ENCODE measurements at places on chromosomes 7 and 10.

GRCh38 chr10:22420787-22421517 is 75.7 kb downstream of the SPAG6 start:
- no peak for DNase-seq

DNA sequence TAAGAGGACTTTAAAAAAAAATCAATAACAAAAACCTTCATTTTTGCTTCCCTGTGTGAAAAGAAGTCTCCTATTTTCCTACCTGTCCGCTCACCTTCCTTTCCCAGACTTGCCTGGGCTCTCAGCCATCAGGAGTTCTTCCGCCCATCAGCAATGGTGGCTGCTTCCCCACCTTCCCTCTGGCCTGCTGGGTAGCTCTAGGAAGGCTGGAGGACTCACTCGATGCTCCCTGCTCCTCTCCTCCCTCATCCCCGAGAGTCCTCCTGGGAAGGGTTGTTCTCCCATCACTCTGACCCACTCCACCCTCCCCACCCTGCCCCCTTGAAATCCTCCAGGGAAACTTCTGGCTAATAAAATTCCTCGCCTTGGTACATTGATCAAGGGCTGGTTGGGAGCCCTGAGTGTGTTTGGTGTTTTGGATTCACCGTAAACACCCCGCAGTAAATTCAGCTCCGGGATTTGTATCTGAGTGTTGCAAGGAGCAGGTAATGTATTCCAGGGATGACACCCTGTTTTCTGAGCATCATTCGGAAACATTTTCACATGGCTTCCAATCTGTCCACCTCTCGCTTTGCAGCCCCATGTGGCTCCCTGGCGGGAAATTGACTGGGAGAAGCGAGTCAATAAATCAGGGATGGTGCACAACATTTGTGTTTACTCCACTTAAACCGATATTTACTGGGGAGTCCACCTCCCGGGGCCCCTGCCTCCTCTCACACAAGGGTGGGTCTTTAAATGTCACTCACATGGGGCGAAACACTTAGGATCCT is 126.4 kb upstream of the SDK1 start:
- no peak for DNase-seq

DNA sequence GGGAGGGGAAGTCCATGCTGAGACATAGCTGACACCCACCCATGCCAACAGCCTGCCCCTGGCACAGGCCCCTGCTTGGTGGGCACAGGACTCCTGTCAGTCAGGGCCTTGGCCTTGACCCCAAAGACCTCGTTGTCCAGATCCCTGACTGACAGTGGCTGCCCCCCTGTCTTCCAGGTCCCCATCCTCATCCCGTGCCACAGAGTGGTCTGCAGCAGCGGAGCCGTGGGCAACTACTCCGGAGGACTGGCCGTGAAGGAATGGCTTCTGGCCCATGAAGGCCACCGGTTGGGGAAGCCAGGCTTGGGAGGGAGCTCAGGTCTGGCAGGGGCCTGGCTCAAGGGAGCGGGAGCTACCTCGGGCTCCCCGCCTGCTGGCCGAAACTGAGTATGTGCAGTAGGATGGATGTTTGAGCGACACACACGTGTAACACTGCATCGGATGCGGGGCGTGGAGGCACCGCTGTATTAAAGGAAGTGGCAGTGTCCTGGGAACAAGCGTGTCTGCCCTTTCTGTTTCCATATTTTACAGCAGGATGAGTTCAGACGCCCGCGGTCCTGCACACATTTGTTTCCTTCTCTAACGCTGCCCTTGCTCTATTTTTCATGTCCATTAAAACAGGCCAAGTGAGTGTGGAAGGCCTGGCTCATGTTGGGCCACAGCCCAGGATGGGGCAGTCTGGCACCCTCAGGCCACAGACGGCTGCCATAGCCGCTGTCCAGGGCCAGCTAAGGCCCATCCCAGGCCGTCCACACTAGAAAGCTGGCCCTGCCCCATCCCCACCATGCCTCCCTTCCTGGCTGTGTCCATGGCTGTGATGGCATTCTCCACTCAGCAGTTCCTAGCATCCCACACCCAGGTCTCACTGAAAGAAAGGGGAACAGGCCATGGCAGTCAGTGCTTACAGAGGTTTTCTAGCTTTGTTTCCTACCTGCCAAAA is 197.2 kb downstream of the EBF3 start:
- DNase-seq = no peak

DNA sequence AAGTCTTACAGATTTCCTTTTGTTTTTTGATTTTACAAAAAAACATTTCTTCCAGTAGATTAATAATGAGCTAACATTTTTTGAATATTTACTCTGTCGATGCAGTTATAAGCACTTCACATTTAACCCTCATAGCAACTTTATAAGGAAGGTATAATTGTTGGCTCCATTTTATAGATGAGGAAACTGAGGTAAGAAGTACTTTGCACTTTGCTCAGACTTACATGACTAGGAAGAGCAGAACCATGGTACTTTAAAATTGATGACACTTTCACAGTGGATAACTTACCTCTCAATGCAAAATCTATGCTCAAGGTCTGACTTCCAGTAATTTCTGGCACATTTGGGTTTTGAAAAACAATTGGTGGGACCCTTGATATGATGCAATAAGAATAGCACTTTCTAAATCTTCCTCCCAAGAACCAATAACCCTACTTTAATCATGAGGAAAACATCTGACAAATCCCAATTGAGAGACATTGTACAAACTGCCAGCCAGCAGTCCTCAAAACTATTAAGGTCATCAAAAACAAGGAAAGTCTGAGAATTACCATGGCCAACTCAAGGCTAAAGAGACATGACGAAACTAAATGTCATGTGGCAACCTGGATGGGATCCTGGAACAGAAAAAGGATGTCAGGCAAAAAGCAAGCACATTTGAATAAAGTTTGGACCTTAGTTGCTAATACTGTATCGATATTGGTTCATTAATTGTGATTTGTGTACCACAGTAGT is 72.6 kb downstream of the RALA start:
- DNase-seq = no peak

DNA sequence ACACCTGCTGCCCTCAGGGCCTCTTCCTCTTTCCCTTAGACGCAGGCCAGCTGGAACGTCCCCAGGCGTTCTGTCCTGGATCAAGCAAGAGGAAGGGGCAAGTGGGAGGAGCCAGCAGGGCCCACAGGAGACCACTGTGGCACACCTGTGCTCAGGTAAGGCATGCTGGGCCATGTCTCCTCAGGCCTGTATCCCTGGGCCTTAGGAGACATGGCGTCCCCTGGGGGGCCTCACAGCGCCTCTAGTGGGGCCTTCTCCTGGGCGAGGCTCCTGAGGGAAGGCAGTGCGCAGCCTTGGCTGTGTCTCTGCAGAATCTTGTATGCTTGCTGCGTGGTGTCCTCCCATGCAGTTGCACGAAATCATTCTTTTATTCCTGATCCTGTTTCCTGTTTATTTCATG is 31.3 kb downstream of the ZNF783 start:
- no peak for DNase-seq

GRCh38 chr10:30719832-30720231 is 90.3 kb upstream of the LYZL2 start:
- no peak for DNase-seq

- no peak for DNase-seq
These were observed 33.0 kb downstream of the ZFAND2A start for GRCh38 chr7:1127001-1127400.

GRCh38 chr10:131260031-131260430 is 51.5 kb downstream of the TCERG1L start:
- no peak for DNase-seq

GRCh38 chr7:82319674-82320118 is 123.9 kb downstream of the CACNA2D1 start:
- DNase-seq = no peak

GRCh38 chr10:123250640-123251039 is 96.4 kb downstream of the BUB3 start:
- DNase-seq = no peak

DNA sequence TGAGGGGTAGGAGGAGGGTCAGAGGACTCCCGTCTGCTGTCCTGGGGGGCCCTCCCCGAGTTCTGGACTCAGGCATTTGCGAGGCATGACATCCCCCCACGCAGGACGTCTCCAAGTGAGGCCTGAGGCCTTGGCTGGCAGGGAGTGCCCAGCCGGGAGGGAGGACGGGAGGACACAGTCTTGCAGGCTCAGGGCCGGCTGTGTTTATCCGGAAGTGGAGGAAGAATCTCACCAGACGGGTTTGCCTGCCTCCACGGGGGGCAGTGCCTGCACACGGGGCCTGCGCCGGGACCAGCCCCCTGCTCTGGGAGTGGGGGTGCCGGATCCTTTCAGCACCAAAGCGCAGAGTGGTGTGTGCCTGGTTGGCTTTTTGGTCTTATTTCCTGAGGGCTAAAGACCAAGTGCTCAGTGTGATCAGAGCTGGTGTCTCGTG is 10.9 kb downstream of the PWWP2B start:
- no peak for DNase-seq

GRCh38 chr10:116765648-116766081 is 23.3 kb upstream of the HSPA12A start:
- DNase-seq = no peak

- no peak for DNase-seq
These were observed 462.8 kb upstream of the ZWINT start for GRCh38 chr10:56823849-56824248.

DNA sequence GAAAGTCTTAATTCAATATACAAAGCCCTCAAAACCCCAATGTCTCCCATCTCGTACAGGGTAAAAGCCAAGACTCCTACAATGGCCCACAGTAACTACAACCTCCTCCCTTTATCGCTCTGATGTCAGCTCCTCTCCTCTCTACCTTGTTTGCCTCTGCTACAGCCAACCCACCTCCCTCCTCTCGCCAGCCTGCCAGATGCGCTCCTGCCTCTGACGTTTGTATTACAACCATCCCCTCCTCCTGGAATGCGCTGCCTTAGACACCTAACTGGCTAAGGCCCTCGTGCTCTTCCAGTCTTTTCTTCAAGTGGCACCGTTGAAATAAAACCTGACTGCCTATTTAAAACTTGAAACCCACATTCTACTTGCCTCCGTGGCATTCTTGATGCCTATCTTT is 115.3 kb upstream of the MYO3A start:
- DNase-seq = no peak

- no peak for DNase-seq
These were observed 336.6 kb downstream of the HPSE2 start for GRCh38 chr10:98899018-98899417.

- DNase-seq = no peak
These were observed 1.7 kb upstream of the HOXA4 start for GRCh38 chr7:27132214-27132613.

- DNase-seq = no peak
These were observed 1055.1 kb downstream of the NXPH1 start for GRCh38 chr7:9488555-9488954.

DNA sequence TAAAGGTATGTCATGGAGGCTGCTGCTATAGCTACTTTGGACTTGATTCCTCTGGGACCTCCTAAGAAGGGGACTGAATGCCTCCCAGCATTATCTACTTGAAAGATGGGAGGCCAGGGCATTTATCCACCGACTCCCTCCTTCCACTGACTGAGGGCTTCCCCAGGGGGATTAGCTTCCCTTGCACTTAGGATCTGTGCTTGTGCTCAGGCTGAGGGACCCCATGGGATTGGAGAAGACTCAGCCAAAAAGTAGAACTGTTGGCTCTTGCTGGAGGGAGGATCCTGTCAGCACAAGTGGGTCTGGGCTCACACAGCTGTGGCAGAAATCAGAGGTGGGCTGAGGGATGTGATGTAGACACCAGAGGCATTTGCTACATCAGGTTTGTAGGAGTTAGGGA is 81.5 kb upstream of the SYPL1 start:
- no peak for DNase-seq

DNA sequence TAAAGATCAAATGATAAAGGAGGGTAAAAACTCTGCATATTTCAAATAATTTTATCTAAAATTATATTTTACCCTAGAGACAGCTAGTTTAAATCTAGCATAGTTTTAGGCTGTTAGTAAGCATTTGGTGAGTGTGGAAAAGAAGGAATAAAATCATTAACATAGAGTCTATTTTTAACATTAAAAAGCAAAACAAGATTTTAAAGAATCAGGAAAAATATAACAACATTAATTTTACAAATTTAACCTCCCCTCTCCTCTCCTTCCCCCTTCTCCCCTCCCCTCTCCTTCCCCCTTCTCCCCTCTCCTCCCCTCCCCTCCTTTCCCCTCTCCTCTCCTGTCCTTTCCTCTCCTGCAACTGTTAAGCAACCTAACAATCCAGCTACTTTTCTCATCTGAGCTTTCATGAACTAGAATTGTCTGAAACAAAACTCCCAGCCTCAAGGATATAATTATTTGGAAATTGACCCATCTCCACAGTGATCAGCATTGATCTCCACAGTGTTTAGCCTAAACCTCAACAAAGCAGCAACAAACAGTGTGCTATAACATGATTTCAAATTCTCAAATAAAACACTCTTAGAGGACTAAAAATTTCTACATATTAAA is 293.2 kb downstream of the PPP1R3A start:
- no peak for DNase-seq

- no peak for DNase-seq
These were observed 11.6 kb downstream of the NKX6-2 start for GRCh38 chr10:132774181-132774901.

DNA sequence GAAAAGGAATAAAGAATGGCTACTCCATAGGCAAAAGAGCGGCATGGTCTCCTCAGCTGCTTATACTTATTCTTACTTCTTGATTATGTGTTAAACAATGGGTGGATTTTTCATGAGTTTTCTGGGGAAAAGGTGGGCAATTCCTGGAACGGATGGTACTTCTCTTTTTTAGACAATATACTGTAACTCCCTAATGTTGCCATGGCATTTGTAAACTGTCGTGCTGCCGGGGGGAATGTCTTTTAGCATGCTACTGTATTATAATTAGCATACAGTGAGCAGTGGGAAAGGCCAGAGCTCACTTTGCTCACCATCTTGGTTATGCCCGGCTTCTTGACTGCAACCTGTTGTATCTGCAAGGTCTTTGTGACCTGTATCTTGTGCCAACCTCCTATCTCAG is 372.1 kb upstream of the AKR1E2 start:
- no peak for DNase-seq

- no peak for DNase-seq
These were observed 37.7 kb downstream of the CFAP58 start for GRCh38 chr10:104391150-104391968.

DNA sequence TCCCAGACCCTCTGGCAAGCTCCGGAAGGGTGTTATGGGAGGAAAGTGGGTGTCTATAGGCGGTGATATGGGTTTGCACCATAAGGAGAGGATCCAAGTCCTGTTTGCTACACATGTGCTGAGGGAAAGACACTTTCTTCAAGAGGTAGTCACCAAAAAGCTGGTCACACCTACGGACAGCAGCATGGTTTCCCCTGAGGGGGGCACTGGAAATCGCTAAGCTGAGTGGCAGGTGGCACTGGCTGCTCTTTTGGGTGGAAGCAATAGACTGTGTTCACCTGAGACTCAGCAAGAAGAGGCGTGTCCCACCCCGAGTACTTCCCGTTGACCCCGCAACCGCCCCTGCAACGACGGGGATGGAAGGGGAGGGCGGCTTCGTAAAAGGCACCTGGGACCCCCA is 1.8 kb upstream of the FOXI2 start:
- DNase-seq = no peak

- no peak for DNase-seq
These were observed 603.6 kb upstream of the MGMT start for GRCh38 chr10:128863411-128863810.

Measured in stimulated activated CD4-positive, alpha-beta T cell treated with anti-CD3 and anti-CD28 coated beads, TNF-alpha, amount 100 ng/mL, for 1 hour (primary cell).